CD4-positive, alpha-beta T cell (primary cell): ENCODE measurements at places on chromosomes 7 and 10.

DNA sequence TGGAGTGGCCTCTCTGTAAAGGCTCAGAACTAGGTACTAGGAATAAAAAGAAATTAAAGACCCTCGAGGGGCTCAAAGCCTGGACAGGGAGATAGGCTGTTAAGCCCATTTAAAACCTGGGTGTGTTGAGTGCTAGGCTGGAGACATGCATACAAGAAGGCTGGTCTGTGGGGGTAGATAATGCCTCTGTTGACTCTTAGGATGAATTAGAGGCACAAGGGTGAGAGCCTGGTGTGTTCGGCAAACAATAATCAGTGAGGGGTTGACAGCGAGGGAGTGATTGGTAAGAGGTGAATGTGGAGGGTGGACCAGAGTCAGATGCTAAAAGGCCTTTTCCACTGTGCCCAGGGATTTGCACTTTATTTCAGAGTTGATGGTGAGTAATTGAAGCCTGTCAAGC, 12.7 kb downstream of the GSTO2 start:
- no peak for DNase-seq

DNA sequence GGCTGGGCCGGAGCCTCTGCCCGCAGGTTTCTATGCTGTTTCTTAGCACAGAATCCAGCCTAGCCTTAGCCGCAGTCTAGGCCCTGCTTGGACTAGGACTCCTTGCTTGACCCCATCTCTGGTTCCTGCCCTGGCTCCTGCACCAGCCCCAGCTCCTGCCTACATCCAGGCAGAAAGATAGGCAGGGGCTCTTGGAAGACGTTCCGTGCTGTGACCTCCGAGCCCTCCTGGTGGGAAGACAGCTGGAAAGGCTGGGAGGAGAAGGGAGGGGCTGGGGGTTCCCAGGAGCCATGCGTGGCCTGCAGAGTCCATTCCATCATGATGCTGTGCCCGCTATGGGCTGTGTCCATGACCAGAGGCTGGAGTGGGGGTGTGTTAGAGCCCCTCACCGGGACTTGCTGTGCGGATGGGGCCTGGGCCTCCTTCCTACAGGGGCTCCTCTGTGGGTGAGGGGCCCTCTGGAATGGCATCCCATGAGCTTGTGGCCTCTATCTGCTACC, 26.2 kb downstream of the RAMP3 start:
- DNase-seq: no peak

GRCh38 chr7:50868426-50869100, 85.9 kb upstream of the GRB10 start:
- no peak for DNase-seq

DNA sequence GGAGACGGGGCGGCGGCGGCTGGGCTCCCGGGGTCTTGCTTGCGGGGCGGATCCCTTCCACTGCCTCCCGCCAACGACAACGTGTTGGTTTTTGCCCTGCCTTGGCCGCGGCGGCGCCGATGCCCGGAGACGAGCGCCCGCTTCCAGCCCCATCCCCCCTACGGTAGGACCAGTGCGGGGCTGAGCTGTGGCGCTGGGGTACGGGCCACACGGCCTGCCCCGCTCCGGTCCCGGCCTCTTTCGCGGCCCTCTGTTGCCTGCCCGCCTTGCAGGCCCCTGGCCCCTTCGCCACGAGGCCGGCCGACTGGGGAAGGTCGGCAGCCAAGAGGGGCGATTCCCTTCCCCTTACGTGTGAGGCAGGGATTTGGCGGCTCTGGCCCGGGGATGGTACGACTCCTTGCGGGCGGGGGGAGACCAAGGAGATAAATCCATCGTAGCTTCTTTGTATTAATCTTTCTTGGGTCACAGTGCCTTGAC, 488 bp downstream of the EIF4H start:
- peak; percentile 9 for DNase-seq

GRCh38 chr10:16964576-16965343, 147.5 kb upstream of the RSU1 start:
- DNase-seq: no peak

DNA sequence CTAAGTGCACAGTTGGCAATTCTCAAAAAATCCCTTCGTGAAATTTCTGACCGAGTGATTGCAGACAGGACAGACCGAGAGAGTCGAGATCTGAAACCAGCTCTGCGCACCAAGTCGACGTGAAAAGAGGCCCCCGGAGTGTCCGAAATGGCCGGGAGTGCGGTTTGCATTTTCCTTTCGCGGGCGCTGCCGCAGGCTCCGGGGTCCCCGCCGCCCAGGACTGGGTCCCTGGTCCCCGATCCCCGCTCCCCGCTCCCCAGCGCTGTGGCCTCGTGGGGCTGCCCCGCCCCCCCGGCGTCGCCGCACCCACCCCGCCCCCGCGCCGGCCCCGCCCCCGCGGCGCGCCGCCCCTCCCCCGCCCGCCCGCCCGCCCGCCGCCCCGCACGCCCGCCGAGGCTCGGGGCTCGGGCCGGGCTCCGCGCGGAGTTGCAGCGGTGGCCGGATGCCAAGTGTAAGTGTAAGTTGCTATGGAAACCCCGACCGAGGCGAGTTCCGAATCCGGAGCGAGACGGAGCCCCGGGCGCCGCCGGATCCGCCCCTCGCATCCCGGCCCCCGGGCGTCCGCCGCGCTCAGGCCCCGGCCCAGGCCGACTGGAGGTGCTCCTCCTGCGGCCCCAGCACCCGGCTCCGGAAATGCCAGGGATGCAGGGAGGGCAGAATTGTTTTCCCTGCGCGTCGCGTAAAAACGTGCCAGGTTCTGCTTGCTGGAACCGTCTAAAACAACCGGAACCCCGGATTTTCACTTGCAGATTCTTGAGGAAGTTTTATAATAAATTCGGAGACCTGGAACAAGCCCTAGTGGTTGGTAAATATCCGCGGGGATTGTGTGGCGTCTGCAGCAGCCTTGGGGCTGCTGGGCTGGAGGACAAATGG, 4.6 kb downstream of the BMI1 start:
- DNase-seq: peak; percentile 66

- no peak for DNase-seq
Measured at GRCh38 chr10:49645871-49646870, 32.3 kb downstream of the CHAT start.

DNA sequence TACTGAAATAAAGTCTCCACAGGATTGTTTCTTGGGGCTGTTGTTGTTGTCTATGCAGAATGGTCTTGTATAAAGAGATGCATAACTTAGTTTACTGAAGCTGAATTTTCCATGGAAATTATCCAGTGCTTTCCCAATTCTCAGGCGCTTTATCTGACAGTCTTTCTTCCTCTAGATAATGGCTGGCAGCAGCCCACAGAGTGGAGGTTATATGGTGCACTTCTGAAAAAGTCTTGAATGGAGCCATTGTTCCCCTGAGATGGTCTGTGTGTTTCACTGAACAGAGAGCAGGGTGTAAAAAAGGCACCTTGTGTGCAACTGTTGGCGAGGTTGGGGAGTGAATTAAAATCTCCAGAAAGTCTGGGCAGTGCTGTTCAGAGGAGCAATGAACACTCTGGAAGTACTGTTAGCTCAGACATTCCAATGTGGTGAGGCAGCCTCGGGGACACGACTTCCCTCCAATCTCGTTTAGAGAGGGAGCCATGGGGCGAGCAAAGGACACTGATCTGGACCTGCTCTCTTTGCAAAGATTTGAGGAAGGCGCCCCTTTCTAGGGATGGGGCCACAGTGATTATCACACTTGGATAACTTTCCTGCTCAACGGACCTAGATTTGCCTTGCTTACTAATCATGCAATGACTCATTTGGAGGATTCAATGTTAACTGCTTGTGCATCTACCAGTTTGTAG, 2.0 kb upstream of the PLCE1 start:
- DNase-seq: no peak

- no peak for DNase-seq
Measured at GRCh38 chr10:61179771-61180170, 235.8 kb upstream of the RHOBTB1 start.

GRCh38 chr7:99693427-99694200, 13.8 kb upstream of the CYP3A5 start:
- DNase-seq: peak; percentile 13

DNA sequence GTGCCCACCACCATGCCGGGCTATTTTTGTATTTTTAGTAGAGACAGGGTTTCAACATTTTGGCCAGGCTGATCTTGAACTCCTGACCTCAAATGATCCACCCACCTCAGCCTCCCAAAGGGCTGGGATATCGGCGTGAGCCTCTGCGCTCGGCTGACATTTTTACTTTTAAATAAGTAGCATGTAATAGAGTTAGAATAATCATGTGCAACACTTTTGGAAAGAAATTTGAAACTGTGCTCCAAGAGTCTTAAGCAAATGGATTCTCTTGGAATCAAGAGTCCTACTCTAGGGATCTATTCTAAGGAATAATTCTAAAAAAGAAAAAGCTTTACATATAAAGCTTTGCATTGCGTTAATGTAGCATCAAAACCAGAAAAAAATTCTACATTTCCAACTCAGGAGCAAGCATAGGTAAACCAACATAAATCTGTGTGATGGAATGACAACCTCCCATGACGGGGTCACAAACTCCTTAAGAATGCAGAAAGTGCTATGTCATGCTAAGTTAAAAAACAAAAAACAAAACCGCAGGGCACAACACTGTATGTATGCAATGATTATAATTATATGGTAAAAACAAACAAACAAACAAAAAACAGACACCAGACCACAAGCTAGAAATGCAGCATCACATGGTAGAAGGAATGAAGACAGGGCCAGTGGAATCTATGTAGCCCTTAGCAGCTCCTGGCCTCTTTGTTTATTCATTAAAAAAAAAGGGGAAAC, 98.7 kb downstream of the RNF216 start:
- no peak for DNase-seq

DNA sequence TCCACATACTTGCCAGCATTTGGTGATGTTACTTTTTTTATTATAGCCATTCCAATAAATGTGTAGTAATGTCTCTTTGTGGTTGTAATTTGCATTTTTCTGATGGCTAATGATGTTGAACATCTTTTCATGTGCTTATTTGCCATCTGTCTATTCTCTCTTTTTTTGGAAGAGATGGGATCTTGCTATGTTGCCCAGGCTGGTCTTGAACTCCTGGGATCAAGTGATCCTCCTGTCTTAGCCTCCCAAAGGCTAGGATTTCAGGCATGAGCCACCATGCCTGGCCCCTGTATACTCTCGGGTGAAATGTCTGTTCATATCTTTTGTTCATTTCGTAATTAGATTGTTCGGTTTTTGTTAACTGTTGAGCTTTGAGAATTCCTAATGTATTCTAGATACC, 3.4 kb downstream of the OGDH start:
- DNase-seq: no peak

- DNase-seq: peak; percentile 69
Measured at GRCh38 chr7:33895025-33895804, 10.1 kb upstream of the BMPER start.

GRCh38 chr10:91287276-91287675, 66.8 kb downstream of the PCGF5 start:
- no peak for DNase-seq

DNA sequence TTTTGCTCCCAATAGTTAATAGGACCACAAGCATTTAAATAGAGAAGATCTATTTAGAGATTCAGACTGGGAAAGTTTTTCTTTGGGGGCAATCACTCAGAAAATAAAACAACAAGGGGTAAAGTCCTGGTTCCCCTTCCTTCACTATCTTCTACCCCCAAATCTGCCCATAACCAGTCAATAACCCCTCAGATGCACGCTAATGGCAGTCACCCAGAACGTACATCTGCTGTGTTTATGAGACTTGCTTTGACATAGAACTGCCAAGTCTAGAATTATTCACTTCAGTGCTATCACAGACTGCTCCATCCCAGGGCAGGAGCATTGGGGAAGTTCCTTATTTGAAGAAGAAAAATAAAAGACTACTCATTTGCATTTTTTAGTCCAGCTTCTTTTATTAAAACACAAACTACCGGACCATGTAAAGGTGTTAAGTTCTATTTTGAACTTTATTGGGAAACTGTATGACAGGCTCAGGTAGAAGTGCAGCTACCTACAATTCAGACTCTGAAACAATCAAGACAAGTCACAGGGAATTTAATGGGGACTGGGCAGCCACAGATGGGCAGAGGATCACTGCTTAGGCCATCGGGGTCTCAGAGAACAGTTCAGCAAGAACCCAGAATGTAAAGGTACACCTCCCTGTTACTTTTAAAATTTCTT, 38.4 kb downstream of the ANK3 start:
- no peak for DNase-seq

DNA sequence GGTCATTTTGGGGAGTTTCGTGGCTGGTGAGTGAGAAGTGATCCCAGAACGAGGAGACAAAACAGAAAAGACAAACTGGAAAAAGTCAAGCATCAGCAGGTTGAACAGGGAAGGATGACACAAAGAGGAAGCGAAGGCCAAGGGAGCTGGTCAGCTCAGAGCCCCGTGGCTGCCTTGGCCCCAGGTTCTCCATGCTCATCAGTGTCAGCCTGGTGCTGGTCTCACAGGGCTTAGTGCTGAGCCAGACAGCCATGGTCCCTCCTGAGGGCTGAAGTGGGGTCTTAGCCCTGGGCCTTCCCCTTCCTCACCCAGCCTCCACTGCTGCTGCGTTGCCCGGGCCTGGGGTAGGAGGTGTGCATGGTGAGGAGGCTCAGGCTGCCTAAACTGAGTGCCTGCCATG, 183.6 kb downstream of the PFKFB3 start:
- DNase-seq: no peak

DNA sequence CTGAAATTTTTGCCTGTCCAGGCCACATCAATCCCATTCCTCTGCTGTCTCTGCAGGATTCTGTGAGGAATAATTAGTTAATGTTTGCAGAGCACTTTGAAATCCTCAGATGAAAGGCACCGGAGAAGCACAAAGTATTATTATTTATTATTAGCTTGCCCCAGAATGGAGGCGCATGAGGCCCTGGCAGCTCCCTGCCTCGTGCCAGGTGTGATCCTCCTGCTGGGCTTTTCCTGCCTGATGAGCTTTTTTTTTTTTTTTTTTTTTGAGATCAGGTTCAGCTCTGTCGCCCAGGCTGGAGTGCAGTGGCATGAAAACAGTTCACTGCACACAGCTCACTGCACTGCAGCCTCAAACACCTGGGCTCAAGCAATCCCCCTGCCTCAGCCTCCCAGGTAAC, 65.2 kb downstream of the TCF7L2 start:
- no peak for DNase-seq

- no peak for DNase-seq
Measured at GRCh38 chr7:146314962-146315361, 198.4 kb downstream of the CNTNAP2 start.

DNA sequence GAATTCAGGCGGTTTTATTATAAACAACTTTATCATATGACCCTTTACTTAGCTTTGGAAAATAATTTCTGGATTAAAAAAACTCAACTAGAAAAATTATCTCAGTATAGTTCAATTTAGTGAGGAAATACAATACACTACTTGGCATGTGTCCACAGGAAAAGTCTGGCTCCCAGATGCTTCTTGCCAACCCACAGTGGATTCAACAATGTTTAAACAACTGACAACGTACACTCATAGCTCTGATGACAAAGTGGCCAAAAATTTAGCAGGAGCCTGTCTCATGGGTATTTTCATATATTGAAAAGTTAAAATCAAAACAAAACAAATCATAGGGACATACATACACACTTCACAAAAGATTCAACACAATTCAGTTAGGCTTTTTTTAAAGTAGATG, 158.8 kb downstream of the SKAP2 start:
- DNase-seq: no peak

- no peak for DNase-seq
Measured at GRCh38 chr10:35574924-35575352, 30.2 kb upstream of the GJD4 start.

- DNase-seq: no peak
Measured at GRCh38 chr10:69503001-69503895, 52.0 kb downstream of the TSPAN15 start.

- DNase-seq: no peak
Measured at GRCh38 chr7:159070431-159071148, 74.1 kb downstream of the VIPR2 start.
